SK-N-SH treated with all-trans-retinoic acid at 6 μM for 48 hours (cell line): ENCODE measurements at places on chromosomes 7 and 10.
A peak's percentile ranks its signal among the peaks of the same experiment; 100 is the strongest.

DNA sequence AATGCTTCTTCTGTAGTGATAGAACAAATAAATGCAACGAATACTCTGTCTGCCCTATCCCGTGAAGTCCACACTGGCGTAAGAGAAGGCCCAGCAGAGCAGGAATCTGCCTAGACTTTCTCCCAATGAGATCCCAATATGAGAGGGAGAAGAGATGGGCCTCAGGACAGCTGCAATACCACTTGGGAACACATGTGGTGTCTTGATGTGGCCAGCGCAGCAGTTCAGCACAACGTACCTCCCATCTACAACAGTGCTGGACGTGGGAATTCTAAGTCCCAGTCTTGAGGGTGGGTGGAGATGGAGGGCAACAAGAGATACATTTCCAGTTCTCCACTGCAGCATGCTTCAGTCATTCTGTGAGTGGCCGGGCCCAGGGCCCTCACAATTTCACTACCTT is 45.8 kb downstream of the FIGNL1 start:
- peak; percentile 76 for ATAC-seq

GRCh38 chr10:74307061-74307651 is 156.1 kb downstream of the ADK start:
- ATAC-seq = no peak

- no peak; the same call in 2 of the 3 replicates for ATAC-seq
Measured at GRCh38 chr10:51000164-51000563, 74.1 kb upstream of the PRKG1 start.

GRCh38 chr7:100400656-100401055 is 27.4 kb downstream of the PILRA start:
- ATAC-seq = peak; percentile 76

DNA sequence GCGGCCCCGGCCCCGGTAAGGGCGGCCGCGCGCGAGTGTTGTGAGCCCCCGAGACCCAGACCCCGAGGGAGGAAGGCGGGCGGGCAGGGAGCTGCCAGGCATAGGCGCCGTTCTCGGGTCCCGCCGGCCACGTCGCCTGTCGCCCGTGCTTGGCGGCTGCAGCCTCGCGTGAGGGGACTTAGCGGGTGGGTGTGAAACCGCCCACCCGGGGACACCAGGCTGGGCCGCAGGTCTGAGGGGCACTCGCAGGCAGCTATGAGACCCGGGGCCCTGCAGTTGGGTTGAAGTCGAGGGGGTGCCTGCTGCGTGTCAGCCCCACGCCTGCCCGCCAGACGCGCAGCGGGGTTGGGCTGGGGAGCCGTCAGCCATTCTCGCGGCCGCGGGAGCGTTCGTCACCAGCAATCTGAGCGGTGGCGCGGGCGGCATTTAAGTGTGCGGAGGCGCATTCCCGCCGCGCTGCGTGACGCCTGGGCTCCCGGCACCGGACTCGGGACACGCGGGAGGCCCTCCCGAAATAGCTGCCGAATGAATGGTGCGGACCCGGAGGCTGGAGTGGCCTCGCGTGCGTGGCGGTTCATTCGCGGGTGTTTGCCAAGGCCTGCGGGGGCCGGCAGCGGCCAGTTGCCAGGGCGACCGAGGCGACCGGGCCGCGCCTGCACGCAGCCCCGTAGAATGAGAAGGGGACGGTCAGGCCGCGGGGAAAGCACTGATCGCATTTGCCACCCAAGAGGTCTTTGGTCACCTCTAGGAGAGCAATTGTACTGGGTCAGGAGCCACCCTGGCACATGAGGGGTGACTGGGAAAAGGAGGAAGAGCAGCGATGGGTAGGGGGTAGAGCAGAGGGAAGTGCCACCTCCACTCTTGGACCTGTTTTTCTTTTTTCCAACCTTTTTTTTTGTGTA is 750 bp downstream of the ZNF398 start:
- ATAC-seq = peak; percentile 71

DNA sequence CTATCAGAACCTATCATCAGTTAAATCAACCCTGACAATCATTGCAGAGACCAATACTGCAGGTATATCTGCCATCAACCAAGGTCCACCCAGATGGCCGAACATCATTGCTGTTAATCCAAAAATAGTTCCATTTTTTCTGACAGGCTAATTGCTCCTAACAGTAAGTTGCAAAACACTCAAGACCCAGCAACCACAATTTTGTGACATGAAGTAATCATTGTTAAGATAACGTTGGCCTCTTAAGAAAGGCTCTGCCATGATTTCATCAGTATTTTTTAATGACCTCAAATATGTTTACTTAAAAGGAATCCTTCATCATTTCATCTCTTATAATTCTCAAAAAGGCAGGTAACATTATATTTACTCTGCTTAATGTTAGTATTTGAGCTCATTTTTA is 553.4 kb upstream of the POM121L12 start:
- ATAC-seq = no peak

DNA sequence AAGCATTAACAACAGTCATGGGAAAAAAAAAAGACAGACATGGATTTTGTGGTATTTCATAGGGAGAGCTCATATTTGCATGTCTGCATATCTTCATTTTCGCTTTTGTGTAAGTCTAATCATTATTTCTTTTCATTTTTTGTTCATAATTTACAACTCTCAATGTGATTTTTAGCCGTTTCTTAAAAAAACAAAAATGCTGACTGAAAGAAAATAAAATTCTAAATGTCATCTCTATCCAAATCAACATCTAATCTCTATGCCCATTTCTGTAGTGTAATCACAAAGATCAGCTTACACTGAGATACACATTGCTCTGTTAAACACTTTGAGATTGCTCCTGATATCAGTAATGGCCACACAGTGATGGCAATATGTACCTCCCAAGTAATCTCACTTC is 29.2 kb downstream of the CHRM2 start:
- no peak for ATAC-seq

DNA sequence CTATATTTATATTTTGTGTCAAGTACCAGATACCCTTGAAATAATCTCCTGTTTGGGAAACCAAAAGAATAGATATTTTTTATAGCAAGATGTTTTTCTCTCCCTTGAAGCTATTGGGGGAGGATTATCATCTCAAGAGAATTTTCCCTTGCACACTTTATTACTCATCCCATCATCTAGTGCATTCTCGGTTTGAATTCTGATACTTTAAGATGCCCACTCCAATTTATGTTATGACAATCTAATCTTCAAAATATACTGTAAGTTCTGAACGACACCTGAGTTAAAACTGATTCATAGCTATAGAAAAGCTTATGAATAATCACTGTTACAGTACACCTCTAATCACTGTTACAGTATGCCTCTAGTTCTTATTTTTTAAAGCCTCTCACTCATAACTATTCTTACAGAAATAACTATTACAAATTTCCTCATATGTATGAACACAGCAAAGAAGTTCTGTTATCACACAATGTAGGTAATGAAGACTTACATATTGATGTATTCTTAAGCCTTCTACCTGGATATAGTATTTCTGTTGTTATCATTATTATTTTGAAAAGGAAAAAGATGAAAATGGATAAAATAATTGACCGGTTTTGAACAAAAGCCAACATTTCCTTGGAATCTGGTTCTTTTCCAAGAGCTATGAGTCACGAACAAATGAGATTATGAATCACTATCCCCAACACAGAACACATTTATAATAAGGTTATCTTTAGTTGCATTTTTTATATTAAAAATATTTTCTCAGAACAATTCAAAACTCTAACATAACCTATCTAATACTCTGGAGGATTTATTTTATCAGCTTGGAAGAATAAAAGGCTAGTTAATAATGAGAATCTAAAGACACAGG is 72.3 kb upstream of the FAM13C start:
- peak; percentile 79 for ATAC-seq

DNA sequence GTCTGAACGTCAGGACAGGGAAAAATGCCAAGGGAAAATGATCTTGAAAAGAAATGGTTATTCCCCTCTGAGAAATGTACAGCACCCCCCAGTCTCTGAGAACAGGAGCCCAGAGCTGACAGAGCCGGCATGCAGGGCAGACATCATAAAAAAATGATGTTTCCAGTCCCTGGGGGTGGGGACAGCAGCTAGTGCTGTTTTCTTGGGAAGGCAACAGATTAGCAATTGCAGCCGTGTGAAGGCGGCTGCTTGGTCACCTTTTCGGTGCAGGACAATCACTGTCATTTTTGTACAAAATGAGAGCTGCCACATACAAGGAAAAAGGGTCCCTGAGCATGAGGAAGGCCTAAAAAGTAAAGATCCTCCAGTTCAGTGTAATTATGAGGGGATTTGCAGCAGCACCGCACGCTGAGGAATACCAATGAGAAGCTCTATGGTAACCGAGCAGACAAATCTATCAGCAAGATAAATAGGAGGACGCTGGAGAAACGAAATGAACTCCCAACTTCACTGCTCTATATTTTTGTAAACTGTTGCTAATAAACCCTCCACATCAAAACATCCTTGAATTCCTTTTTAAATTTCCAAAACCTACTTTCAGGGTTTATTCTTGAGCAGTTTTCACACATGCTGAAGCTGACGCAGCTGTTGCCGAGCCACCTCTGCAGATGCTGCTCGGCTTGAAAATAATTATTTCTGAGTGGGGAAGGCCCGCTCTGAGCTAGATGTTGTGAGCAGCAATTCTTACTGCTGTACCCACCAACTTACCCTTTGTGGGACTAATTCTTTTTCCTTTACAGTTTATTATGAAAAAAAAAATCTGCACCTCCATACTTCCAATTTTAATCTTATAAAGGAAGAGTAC is 98.2 kb upstream of the NEBL start:
- no peak for ATAC-seq

GRCh38 chr10:110632591-110633215 is 11.4 kb upstream of the RBM20 start:
- peak; percentile 65 for ATAC-seq

- peak; percentile 77 for ATAC-seq
Measured at GRCh38 chr7:76397409-76398183, 11.9 kb downstream of the SSC4D start.

GRCh38 chr10:79238606-79239005 is 108.7 kb upstream of the PPIF start:
- ATAC-seq = peak; percentile 5; the same call in 1 of the 3 replicates

GRCh38 chr7:96055717-96056116 is 266.2 kb downstream of the SLC25A13 start:
- no peak for ATAC-seq

- ATAC-seq = peak; percentile 37; the same call in 2 of the 3 replicates
Measured at GRCh38 chr7:151794508-151795167, 82.3 kb downstream of the PRKAG2 start.

- ATAC-seq = no peak
Measured at GRCh38 chr7:4470246-4470645, 211.8 kb upstream of the FOXK1 start.
